ENCODE measurements at places on chromosomes 16 and 17.

DNA sequence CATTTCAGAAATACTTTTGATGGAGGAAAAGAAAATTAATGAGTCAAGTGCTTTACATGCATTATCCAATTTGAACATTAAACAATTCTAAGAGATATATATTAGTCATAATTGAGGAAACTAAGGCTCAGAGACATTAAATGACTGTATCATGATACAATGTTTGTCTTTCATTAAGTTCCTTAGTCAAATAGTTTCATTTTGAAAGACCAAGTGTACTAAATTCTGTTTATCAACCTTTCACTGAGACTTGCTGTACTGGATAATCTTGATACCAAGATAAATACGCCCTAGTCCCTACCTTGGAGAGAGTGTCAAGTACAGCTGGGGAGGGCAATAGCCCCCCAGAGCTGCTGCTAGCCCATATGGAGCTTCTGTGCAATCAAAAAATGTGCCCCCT is 24.2 kb downstream of the TOM1L2 start:
- DNase-seq, result no peak

DNA sequence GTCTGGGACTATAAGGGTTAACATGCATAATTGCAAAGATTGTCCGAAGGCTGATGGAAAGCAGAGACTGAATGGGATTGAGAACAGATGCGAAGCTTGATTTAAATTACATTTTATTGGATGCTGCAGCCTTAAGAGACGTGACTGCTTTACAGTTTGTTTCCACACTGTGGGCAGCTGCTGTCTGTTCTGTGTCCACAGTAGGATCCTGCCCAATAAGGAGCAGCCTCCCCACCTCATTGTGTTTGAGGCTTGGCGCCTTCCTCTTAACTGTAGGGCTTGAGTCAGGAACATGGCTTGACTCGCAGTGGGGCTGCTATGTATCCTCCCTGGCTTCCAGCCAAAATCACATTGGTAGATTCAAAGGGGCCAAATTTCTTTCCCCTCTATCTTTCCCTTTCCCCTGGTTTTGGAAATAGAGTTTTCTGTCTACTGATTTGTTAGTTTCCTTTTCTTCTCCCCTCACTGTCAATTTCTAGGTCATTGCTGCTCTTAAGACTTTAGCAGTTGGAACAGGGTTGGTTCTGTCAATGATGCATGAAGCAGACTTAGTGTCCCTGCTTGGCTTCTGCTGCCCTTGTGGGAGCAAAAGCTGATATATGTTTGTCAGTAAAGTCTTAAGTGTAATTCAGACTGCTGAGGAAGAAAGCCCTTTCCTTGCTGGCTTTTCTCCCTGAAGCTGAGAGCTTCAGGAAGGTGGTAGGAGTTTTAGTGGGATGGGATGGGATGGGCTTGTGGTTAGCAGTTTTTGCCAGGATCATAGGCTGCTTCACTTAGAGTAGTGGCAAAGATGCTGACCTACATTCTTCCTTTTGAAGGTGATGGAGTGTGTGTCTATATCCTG is 5.0 kb upstream of the RARA start:
- no peak for DNase-seq

DNA sequence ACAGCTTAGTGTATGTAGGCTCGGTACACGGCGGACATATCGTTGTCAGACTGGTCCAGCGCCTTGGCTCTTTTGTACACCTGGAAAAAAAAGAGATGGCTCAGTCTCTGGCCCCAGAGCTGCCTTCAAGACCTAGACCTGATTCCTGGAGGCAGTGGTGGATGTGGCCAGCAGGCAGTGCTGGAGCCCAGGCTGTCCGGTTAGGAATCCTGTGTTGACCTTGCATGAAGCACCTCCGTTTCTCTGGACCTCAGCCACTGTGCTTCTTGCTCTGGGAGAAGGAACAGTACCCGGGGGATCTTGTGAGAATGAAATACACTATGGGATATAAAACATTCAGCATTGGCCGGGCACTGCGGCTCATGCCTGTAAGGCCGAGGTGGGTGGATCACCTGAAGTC is 2.8 kb upstream of the ROGDI start:
- no peak for DNase-seq

DNA sequence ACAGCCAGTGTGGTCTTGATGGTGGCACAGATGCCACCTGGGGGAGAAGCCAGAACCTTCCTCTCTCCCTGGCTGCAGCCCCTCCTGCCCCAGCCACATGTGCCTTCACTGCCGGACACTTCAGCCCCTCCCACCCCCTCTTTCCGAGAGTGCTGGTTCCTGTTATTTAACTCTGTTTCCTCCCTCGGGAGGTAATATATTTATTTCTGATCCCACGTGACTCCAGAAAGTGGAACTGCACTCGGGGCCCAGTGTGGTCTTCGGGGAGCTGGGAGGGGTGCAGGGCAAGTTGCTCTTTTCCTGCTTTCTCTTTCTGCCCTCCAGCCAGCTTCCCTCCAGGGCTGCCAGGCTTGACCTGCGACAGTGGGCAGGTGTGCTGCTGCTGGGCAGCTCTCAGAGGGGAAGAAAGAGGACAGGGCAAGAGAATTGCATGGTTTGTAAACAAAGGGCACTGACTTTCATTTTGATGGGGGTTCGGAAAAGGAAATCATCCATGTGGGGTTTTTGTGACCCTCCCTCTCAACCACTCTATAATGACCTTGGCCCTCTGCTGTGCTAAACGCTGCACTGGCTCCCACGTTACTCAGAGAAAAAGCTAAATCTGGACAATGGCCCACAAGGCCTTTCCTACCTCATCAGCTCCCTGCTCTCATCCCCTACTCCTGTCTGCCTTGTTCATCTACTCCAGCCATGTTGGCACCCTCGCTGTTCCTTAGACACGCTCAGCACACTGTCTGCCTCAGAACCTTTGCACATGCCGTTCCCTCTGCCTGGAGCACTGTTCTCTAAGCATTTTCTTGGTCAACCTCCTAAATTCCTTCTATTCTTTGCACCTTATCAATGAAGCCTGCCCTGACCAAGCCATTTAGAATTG is 8.2 kb upstream of the CIITA start:
- peak; percentile 70 for DNase-seq

DNA sequence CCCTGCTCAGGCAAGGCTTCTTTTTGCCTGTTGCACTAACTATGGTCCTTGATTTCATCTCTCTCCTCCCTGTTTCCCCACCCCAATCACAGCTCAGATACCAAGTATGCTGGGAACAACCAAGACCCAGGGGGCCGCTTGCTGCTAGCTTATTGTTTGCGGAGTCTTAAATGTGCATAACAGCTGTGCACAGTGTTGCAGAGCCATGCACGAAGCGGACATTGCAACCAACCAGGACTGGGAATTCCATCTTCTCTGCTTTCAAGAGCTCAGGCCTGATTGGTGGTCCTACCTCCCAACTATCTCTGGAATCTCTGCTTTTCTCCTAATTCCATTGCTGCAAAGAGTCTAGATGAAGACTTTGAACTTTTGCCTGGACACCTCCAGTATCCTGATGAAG is 281.3 kb upstream of the TNRC6C start:
- no peak for DNase-seq

DNA sequence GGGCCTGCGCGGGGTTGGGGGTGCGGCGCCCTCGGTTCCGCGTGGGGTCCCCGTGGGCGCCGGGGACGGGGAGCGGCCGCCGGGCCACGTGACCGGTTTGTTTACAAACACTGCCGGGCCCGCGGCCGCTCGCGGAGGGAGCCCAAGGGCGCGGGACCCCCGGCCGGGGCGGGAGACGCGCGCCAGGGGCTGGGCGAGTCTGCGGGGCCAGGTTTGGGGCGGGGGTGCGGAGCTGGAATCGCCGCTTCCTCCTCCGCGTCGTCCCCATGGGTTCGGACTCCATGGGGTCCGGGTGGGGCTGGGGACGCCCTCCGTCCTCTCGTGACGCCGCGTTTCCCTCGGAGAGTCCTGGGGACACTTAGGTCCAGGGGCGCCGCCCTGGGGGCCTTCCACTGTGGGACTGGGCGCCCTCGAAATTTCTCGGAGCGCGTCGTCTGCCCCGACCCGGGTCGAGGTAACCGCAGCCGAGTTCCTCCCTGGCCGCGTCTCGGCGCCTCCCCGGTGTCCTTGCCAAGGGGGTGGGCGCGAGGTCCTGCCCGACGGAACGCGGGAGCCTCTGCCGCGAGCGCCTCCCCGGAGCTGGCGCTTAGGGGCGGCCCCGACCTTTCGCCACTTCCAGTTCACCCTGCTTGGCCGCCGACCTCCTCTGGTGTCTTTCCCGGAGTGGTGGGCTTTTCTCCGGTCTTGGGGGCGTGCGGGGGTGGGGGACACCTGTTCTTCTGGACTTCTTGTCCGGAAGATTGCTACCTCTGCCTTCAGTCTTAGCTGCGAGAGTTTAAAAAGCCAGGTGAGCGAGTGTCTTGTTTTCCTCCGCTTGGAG is 684 bp downstream of the YPEL2 start:
- peak; percentile 30 for DNase-seq

DNA sequence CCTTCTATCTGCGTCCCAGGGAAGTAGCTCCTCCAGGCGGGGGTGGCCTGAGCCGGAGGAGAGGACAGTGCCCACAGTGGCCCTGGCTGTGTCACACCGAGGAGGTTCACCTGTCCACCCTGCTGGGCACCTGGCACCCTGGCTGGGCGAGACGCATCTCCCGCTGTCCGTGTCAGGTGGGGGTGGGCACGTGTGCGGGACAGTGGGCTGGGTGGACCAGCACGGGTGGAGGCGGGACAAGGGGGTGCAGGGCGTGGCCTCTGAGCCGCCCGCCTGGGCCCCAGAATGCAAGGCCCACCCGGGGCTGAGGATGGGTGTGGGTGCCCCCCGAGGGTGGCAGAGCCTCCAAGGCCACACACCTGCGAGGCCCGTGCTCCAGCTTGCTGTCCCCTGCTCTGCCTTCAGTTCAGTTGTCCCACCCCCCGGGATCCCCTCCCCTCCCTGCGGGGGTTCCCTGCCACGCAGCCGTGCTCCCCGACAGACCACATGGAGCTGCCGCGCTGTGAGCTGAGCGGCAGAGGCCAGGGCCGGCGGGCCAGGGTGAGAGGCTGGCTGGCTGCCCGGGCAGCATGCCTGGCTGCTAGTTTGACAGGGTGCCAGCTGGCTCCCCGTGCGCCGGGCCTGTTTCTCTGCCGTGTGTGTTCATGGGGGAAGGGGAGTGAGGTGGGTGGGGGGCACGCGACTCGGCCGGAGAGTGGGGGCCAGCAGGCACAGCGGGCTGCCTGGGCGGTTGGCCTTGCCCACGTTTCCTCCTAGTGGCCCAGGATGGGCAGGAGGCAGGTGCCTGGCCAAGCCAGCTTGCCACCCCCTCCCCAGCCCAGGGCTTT is 33.9 kb downstream of the BAHCC1 start:
- peak; percentile 86 for DNase-seq

- no peak for DNase-seq
These were observed 24.0 kb downstream of the GINS2 start for GRCh38 chr16:85664580-85665372.

GRCh38 chr17:59762824-59763374 is 55.4 kb downstream of the VMP1 start:
- no peak for DNase-seq

GRCh38 chr16:28845293-28845692 is 855 bp downstream of the TUFM start:
- DNase-seq, result no peak

DNA sequence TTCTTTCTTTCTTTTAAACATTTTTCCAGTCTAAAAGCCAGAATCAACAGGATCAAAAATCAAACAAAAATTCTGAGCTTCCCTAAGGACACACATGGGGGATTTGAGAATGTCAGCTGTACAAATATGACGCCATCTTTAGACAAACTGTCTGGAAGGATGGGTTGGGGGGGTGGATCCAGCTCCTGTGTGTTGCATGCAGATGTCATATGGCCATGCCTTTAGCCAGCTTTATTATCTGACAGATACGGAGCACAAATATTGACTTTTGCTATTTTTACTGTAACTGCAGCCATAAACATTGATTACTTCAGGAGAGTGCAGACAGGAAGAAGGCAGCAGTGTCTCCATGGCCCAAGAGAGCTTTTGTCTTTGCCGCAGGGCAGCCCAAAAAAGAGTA is 279.4 kb upstream of the ELAC2 start:
- DNase-seq, result no peak

- DNase-seq, result peak; percentile 95
These were observed 13.4 kb downstream of the EPN2 start for GRCh38 chr17:19250421-19251173.

DNA sequence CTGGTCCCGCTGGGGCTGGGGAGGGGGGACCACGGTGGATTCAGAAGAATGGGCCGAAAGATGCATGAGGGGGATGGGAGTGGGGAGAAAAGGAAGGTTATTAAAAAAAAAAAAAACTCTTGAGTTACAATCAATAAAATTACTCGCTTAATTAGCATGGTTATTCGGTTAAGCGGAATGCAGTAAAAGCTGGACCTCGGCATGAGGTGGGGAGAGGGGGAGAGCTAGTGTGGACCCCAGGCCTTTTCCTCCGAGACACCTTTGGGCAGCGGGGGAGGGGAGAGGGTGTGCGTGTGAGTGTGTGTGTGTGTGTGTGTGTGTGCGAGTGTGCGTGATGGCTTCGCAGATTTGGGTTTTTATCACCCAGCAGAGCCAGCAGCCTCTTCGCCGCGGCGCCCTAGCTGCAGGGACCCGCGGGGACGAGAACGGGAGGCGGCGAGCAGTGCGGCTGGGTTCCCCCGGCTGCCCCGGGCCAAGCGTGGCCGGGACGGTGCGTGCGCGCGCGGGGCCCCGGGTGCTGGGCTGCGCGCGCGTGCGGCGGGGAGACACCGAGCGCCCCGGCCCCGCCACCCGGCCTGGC is 3.7 kb downstream of the BAHCC1 start:
- no peak for DNase-seq

- DNase-seq, result peak; percentile 76
These were observed 39.3 kb downstream of the CHD9 start for GRCh38 chr16:53094013-53094630.

GRCh38 chr17:43879723-43880419 is 27.5 kb downstream of the MPP2 start:
- DNase-seq, result no peak

DNA sequence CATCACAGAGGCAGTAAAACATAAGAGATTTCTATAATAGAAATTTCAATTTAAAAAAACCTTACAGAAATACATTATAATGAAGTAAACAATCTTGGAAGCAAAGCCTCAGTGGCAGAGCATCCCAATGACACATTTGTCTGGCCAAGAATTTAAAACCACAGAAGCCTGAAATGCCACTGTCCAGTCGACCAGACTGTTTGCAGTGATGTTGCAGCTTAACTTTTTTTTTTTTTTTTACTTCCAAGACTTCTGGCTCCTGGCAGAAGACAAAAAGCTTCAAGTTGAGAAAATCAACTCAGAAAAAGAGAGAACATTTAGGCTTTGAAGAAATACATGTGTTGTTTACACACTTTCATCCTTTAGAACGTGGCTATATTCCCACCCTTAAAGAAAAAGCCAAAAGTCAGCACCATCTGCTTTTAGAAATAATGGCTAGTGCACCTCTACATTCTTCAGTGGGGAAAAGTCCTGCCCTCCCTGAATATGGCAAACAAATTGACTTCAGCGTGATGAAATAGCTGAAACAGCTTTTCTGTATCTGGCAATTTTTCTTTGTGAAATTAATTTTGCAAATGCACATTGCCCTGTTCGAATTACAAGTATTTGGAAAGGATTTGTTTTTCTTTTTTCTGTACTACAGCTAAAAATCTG is 205.5 kb upstream of the MON1B start:
- DNase-seq, result no peak
